ENCODE measurements at places on chromosomes 1 and 21.

DNA sequence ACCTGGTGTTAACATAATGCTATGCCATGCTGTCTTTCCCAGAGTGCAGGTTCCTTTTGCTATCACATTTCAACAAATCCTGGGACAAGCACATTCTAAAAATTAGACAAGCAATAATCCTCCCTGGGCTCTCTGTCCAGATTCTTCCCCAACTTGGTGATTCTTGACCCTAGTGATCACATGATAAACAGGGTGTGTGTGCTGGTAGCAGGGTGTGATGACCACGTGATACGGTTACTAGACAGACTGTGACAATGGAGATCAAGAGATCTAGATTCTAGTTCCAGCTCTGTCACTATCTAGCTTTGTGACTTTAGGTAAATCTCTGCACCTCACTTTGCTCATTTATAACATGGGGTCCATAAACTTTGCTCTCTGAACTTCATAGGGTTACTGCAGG, 61.9 kb upstream of the HSD17B7 start:
- H3K36me3 ChIP-seq = no peaks in the 10 kb centered on the region
- no peak for DNase-seq
- H3K27me3 ChIP-seq = no peaks in the 10 kb centered on the region
- H3K4me1 ChIP-seq = peaks cover 7% of the 10 kb centered on the region
- H3K4me3 ChIP-seq = no peak overlapping the region

- DNase-seq = no peak
- no peaks in the 10 kb centered on the region for H3K36me3 ChIP-seq
- no peaks in the 10 kb centered on the region for H3K4me1 ChIP-seq
These were observed 1371.8 kb upstream of the PRMT6 start for GRCh38 chr1:105684714-105685113.

DNA sequence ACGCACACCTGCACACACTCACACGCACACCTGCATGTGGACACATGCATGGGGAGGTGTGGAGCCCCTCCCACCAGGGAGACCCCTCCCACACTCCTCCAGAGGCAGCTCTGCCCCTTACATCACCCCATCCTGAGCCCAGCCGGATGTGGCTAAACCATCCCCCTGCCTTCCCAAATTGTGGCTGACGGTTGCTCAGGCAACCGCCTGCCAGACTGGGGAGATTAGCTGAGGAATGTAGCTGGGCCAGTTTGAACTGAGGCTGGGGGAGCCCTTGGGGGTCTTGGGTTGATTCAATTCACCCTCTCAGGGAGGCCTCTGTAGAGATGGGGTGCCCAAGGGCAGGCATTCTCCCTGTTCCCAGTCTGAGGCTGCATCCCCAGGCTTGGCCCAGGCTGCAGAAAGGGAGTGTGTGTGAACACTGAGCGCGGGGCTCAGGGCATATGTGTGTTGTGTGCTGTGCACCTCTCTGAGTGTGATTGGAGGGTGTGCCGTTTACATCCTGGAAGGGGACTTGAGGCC, 12.9 kb downstream of the PTPRU start:
- H3K4me1 ChIP-seq = peaks cover 3% of the 10 kb centered on the region
- no peaks in the 10 kb centered on the region for H3K36me3 ChIP-seq
- H3K27ac ChIP-seq = no peak overlapping the region
- H3K27me3 ChIP-seq = no peaks in the 10 kb centered on the region
- H3K4me3 ChIP-seq = no peak overlapping the region

DNA sequence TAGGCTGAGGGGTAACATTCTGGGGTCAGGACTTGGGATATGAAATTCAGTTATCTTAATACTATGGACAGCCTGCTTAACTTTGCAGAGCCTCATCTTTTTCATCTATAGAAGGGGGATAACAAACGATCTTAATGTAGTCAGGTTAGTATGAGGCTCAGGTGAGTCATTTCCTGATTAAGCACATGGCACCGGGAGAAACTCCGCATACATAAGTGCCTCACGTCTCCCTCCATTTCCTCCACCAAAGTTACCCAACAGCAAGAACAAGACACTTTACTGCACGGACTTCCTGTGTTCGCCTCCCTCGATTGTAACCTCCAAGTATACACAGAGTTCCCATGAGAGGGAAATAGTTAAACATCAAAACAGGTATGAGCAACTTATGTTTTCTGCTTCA, 112.7 kb upstream of the COA6 start:
- H3K4me1 ChIP-seq = peaks cover 12% of the 10 kb centered on the region
- H3K27me3 ChIP-seq = no peaks in the 10 kb centered on the region
- H3K36me3 ChIP-seq = peaks cover 9% of the 10 kb centered on the region
- peak overlapping the region; percentile 22 for H3K27ac ChIP-seq
- peak; percentile 75 for DNase-seq
- H3K4me3 ChIP-seq = no peak overlapping the region

DNA sequence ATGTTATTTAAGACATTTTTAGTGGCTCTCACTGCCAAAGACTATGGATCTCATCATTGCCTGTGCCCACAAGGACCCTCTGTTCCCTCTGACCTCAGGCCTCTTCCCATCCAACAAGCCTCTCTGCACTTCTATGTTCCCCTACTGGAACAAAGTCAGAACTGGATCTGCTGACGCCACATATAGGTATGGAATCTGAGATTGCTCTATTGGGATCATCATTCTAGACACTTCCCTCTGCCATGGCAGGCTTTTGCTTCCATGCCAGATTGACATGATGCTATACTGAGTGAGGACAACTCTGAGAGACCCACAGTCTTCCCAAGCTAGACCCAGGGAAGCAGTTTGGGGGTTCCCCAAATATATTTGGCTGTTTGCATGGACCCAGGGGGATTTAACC, 76.0 kb upstream of the ZNF648 start:
- no peak overlapping the region for H3K4me3 ChIP-seq
- peaks cover 4% of the 10 kb centered on the region for H3K4me1 ChIP-seq
- no peak overlapping the region for H3K27ac ChIP-seq
- H3K27me3 ChIP-seq = no peaks in the 10 kb centered on the region
- H3K36me3 ChIP-seq = no peaks in the 10 kb centered on the region
- DNase-seq = no peak

- H3K27me3 ChIP-seq = no peaks in the 10 kb centered on the region
- no peak overlapping the region for H3K27ac ChIP-seq
- H3K36me3 ChIP-seq = no peaks in the 10 kb centered on the region
- DNase-seq = no peak
- no peak overlapping the region for H3K4me3 ChIP-seq
These were observed 239.8 kb upstream of the C1orf105 start for GRCh38 chr1:172180501-172181285.

GRCh38 chr1:171654942-171655745, 2.7 kb upstream of the MYOC start:
- H3K27ac ChIP-seq = no peak overlapping the region
- no peak overlapping the region for H3K4me3 ChIP-seq
- H3K36me3 ChIP-seq = no peaks in the 10 kb centered on the region
- DNase-seq = peak; percentile 48
- peaks cover 8% of the 10 kb centered on the region for H3K4me1 ChIP-seq
- H3K27me3 ChIP-seq = peaks cover 36% of the 10 kb centered on the region

GRCh38 chr1:11053758-11054137, 6.1 kb downstream of the SRM start:
- H3K4me1 ChIP-seq = peaks cover 10% of the 10 kb centered on the region
- H3K36me3 ChIP-seq = peaks cover 21% of the 10 kb centered on the region
- no peak overlapping the region for H3K27ac ChIP-seq
- H3K27me3 ChIP-seq = no peaks in the 10 kb centered on the region
- no peak overlapping the region for H3K4me3 ChIP-seq

DNA sequence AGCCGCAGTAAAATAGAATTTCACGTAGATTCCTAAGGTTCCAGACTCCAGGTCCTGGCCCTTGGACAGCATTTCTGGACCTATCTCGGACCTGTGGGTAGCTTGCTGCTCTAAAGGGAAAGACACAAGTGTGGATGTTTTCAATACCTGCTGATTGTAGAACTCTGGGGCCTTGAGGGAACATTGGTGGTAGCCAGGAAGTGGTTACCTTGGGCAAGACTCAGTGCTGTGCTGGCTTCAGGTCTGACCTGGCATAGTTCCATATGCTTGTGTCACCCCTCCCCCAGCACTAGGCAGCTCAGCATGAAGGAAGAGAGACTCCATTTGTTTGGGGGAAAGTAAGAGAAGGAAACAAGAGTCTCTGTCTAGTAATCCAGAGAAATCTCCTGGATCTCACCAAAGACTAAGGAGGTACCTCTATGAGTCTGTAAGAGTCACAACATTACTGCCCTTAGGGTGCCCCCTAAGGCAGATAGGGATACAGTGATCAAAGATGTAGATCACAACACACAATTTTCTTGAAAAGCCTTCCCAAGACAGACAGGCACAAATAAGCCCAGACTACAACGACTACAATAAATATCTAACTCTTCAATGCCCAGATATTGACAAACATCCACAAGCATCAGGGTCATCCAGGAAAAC, 398.8 kb downstream of the TGFB2 start:
- peaks cover 11% of the 10 kb centered on the region for H3K4me1 ChIP-seq
- no peak overlapping the region for H3K4me3 ChIP-seq
- H3K27ac ChIP-seq = no peak overlapping the region
- H3K27me3 ChIP-seq = no peaks in the 10 kb centered on the region

- no peak overlapping the region for H3K27ac ChIP-seq
- H3K27me3 ChIP-seq = no peaks in the 10 kb centered on the region
- no peak overlapping the region for H3K4me3 ChIP-seq
- H3K36me3 ChIP-seq = no peaks in the 10 kb centered on the region
- no peak for DNase-seq
These were observed 158.1 kb downstream of the SLC45A1 start for GRCh38 chr1:8476006-8476405.

DNA sequence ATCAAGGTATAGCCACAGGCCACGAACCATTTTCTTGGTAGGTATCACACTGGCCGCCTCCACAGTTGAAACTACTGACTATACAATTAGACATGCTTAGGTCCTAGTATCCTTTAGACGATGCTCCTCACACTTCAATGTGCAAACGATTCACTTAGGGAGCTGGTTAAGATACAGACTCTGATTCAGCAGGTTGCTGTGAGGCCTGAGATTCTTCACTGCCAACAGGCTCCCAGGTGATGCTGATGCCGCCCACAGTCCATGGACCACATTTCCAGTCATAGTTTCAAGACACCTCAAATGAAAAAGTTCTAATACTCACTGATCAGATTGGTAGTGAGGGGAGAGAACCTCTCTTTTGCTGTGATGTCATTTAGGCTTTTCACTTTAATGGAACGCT, 6.8 kb downstream of the ATP5PO start:
- no peak overlapping the region for H3K4me3 ChIP-seq
- no peaks in the 10 kb centered on the region for H3K27me3 ChIP-seq
- peaks cover under 1% of the 10 kb centered on the region for H3K4me1 ChIP-seq
- peaks cover 80% of the 10 kb centered on the region for H3K36me3 ChIP-seq
- DNase-seq = no peak

GRCh38 chr1:109248797-109249629, at the start of gene CELSR2:
CELSR2 (plus strand) TSS chr1:109249539; CDS start chr1:109250080, 541 bp downstream.
- peak; percentile 77 for DNase-seq
- peaks cover 8% of the 10 kb centered on the region for H3K4me1 ChIP-seq
- H3K27ac ChIP-seq = no peak within 1 kb of the TSS
- H3K36me3 ChIP-seq = no peaks in the 10 kb centered on the region

DNA sequence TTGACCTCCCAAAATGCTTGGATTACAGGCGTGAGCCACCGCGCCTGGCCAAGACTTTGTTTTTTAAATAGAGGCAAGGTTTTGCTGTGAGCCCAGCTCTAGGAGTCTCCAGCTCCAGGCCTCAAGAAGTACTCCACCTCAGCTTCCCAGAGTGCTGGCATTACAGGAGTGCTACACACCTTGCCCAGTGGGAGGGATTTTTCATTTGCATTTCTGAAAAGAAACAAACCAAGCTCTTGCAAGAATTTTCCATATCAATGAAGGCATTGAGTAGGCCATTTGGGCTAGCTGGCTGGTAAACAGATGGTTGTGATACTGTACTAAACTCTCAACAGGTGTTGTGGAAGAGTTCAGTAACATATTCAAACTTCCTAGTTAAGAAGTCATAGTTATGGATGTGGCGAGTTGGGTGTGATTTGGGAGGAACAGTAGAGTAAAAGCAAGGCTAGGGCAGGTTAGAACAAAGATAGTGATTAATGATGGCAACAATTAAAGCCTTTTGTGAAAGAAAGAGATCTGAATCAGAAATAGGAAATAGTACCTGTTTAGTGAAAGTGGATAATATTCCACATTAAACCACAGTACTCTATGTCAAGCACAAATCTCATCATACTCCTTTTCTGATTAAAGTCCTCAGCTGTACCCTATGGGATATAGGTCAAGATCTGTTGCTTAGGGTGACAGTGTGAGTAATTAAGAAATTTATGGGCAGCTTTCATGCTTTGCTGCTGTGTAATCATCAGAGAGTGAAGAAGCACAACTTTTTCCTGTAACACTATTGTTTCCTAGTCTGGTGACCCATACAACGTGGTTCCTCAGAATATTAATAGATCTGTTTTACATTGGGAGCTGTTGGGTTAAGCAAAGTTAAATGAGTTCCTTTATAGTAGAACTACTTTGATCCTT, 10.7 kb downstream of the AKIRIN1 start:
- H3K4me3 ChIP-seq = no peak overlapping the region
- H3K27ac ChIP-seq = no peak overlapping the region
- H3K4me1 ChIP-seq = no peaks in the 10 kb centered on the region
- no peak for DNase-seq

- peaks cover 46% of the 10 kb centered on the region for H3K36me3 ChIP-seq
- DNase-seq = no peak
- no peak overlapping the region for H3K4me3 ChIP-seq
- no peaks in the 10 kb centered on the region for H3K27me3 ChIP-seq
These were observed 8.1 kb downstream of the POFUT2 start for GRCh38 chr21:45279446-45280177.

DNA sequence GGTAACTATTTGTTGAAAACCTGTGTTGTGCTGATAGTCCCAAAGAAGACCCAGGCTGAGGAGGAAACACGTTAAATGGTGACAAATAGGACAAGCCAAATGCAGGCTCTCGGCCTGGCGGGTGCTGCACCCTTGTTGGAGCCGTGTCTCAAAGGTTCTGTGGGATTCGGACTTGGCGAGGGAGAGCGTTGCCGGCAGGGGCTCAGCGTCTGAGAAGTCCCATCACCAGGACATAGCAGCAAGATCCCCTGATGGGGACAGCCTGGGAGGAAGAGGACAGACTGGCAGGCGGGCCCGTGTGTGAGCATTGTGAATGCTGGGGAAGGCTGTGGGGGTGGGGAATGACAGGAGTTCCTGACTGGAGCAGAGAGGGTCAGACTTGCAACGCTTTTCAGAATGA, 142.5 kb downstream of the PGBD5 start:
- DNase-seq = no peak
- no peak overlapping the region for H3K27ac ChIP-seq
- H3K4me1 ChIP-seq = no peaks in the 10 kb centered on the region
- no peak overlapping the region for H3K4me3 ChIP-seq
- H3K27me3 ChIP-seq = no peaks in the 10 kb centered on the region

DNA sequence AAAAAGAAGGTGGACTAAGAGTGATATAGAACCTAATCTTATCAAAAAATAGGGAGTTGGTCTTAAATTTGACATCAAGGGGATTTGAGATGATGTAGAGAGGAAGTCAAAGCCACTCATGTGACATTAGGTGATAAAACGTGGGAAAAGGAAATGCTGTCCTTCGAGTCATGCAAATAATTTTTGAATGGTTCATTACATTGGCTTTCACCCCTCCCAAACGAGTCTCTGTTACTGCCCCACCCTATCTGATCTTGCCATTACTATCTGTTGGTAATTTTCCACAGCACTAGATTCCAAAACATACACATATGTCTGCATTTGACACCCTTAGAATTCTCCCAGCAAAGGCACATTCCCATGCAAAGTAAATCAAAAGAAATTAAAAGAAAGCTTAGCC, 531.1 kb upstream of the ADAMTS5 start:
- H3K4me1 ChIP-seq = no peaks in the 10 kb centered on the region
- no peaks in the 10 kb centered on the region for H3K27me3 ChIP-seq
- H3K27ac ChIP-seq = no peak overlapping the region
- no peak for DNase-seq
- H3K36me3 ChIP-seq = no peaks in the 10 kb centered on the region
- no peak overlapping the region for H3K4me3 ChIP-seq

Measured in PC-3 (cell line).